ENCODE measurements at places on chromosomes 11 and 22.

- DNase-seq = no peak
These were observed 134.0 kb upstream of the SORL1-AS1 start for GRCh38 chr11:121586750-121587149.

GRCh38 chr11:67371189-67371910 is 2.0 kb downstream of the CLCF1 start:
- DNase-seq = no peak

DNA sequence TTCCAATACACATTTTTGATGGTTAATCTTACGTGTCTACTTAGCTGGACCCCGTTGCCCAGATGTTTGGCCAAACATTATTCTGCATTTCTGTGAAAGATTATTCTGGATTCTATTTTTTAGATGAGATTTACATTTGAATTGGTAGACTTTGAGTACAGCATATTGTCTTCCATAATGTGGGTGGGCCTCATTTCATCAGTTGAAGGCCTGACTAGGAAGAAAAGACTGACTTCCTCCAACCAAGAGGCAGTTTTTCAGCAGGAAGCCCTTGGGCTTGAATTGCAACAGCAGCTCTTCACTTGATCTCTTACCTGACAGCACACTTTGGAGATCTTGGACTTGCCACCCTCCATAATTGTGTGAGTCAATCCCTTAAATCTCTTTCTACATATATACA is 58.7 kb downstream of the FDX1 start:
- DNase-seq = no peak

DNA sequence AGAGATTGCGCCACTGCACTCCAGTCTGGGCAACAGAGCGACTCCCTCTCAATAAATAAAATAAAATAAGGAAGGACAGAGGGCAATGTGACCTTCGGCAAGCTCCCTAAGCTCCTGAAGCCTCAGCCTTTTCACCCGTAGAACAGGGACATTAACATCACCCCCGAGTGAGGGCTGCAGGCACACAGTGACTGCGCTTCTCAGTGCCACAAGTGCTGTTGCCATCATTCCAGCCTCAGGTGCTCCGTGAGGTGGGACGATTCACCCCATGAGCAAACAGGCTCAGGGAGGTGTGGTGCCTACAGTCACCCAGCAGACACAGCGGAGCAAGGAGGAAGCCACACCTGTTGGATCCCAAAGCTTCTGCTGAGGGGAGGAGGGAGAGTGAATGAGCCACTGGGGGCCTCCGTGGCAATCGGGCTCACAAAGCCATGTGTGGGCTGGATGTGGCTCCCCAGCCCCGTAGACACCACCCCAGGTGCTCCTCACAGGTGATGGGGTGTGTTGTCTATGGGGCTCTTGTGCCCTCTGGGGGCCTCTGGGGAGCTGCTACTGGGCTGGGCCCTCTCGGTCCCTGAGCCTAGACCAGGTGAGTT is 9.1 kb upstream of the TCF20 start:
- no peak for DNase-seq

DNA sequence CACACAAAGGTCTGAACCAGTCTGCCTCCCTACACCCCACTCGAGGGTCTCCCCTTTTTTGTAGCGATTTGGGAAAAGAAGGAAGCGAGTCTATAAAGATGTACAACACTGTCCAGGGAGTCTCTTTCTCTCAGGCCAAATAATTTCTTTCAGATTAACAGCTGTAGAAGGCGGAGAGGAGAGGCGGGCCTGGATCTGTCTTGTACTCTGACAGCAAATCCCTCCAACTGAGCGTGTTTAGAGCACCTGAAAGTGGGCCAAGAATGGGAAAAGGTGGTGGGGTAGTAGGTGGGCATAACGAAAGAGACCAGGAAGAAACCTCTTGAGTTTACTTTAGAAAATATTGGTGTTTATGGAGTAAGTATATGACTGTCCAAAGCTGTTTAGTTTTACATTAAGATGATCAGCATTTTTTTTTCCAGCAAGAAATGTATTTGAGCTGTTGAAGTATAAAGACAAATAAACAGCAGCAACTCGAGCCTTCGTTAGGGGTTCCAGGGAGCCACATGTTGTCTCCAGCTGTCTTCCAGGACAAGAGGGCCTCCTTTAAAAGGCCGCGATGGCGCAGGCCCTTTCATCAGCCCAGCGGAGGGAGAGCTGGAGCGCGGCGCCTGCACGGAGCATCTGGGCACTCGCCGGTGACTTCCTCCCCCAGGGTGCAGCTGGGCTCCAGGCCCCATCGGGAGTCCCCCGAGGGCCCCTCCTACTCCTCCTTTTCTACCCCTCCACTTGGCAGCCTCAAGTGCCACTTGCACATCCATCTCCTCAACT is 34.9 kb downstream of the SCUBE1 start:
- DNase-seq = no peak

DNA sequence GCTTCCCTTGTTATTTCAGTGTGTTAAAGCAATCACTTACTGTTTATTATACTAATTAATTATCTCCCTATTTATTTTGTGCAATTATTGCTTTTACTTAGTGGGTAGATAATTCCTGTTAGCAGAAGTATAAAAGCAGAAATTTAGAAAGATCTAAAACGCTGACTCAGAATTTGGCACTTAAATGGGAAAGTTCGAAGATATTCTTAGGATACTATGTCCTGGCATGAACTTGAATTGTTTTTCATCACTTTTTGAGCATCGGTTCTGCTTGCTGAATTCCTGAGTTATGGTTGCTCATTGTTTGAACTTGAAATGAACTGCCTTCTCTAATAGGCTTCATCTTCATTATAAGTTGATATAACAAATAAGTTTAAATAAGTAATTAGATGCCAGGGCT is 325.4 kb downstream of the JRKL start:
- no peak for DNase-seq

DNA sequence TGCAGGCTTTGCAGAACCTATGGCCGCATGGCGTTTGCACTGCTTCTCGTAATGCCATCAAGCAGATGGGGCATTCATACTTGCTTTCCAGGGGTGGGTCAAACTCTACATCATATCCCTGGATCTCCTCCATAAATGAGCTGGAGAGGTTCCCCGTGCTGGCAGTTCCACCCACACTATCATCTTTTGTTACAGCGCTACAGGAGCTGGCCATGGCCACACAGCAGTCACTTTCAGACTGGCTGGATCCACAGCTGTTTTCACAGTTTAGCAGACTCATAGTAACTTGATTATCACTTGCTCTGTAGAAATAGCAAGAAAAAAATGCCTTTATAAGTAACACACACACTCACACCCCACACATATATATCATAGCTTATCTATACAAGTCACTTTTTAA is 8.8 kb downstream of the TRAF6 start:
- DNase-seq = no peak

GRCh38 chr11:17333799-17334586 is 17.6 kb upstream of the NCR3LG1 start:
- no peak for DNase-seq

DNA sequence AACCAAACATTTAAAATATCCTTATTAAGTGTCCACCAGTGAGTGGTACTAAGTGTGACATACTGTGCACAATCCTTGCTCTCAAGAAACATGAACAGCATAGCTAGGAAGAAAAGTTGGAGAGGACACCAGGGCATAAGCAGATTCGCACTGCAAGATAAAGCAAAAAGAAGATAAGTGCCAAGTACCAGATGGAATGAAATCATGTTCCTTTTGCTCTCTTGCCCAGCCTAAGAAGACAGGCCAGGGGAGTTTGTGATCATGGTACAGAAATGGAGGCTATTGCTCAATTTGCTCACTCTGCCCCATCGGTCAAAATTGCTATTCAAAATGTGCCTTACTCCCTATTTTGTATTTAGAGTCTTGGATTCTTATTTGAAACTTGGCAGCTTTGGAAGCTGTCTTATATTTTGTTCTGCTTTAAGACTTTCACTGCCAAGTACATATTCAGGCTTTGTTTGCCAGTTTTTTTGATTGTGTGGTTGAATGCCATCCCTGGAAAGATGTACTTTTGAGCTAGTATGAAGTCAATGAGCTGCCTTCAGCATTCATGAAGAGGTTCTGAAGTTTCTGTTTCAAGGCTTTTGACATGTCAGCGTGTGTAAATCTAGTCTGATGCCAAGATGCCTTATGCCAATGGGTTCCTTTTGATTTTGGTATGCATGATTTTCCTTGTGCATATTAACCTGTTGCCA is 90.3 kb downstream of the PAX6 start:
- DNase-seq = no peak

DNA sequence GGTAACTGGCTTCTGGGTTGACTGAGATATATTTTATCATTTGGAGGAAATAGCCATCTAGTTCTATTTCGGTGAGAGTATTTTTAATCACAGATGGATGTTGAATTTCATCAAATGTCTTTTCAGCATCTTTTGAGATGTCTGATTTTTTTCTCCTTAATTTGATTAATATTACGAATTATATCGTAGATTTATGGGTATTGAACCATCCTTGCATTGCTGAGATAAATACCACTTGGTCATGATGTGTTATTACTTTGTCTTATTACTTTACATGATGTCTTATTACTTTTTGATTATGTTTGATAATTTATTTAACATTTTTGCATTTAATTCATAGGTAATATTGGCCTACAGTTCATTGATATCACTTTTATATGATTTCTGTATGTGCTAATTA is 78.8 kb upstream of the PARVA start:
- DNase-seq = no peak

DNA sequence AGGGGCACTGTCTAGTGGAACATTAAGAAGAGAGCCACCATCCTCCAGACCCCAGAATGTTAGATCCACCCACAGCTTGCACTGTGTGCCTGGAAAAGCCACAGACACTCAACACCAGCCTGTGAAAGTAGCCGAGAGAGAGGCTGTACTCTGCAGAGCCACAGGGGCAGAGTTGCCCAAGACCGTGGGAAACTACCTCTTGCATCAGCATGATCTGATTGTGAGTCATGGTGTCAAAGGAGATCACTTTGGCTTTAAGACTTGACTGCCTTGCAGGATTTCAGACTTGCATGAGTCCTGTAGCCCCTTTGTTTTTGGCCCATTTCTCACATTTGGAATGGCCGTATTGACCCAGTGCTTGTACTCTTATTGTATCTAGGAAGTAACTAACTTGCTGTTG is 115.9 kb upstream of the CCDC179 start:
- no peak for DNase-seq

- DNase-seq = no peak
These were observed 4.0 kb downstream of the DEAF1 start for GRCh38 chr11:690738-691633.

- no peak for DNase-seq
These were observed 8.0 kb downstream of the MTNR1B start for GRCh38 chr11:92977401-92977800.

DNA sequence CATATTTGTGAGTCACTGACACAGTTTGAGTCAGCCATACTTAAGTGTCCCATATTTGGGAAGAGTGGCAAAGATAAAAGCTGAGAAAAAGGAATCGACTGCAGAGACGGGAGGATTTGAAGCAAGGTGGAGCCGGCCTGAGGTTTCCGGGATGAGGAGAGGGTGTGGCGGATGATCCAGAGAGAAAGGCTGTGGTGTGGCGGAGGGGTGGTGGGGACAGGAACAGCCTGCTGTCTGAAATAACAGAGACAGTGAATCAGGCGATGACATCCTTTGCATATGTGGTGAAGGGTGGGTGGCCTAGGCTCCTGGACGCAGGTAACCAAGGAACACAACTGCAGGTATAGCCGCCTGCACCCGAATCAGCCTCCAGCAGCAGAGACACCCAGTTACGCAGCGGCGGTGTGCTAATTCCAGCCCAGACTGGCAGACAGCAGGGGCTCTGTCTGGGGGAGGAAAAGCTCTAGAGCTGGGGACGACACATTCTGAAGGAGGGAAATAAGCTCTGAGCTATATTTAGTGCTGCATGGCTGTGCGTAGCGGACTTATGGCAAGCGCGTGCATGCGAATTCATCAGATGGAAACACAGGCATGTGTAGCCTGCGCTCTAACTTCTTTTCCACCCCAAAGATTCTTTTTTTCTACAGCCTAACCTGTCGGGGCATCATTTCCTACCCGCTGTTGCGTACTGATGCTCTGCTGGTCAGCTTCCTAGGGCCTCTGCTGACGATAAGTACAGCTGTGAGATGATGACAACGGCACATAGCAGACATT is 62.7 kb upstream of the BARX2 start:
- no peak for DNase-seq

DNA sequence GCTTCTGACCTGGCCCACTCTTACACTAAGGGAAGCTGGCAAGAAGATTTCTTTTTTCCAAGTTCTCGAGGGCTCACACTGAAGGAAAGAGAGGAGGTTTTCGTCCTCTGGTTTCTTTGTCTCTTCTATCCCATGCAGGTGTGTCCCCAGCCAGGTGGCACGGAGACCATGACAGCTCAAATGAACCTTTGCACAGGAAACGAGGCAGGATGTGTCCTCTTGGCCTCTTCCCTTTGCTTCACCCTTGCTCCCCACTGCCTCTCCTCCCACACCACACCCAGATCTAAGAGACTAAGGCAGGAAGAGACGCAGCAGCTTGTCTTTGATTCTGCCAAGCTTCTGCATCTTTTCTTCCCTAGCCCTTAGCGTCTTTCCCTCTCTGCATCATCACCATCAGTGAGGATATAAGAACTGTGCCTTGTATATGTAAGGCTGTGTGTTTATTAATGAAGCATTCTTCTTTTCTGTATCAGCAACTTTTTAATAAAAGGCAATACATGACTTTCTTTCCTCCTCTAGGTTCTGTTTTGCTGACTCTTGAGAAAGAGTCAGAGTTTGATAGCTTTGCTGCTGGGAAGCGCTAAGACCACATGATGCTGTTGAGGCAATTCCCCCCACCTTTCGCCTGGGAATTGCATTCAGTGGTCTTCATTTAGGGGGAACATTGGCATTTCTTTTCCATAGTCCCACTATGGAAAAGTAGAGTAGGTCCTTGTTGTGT is 56.0 kb upstream of the PARVA start:
- DNase-seq = no peak

DNA sequence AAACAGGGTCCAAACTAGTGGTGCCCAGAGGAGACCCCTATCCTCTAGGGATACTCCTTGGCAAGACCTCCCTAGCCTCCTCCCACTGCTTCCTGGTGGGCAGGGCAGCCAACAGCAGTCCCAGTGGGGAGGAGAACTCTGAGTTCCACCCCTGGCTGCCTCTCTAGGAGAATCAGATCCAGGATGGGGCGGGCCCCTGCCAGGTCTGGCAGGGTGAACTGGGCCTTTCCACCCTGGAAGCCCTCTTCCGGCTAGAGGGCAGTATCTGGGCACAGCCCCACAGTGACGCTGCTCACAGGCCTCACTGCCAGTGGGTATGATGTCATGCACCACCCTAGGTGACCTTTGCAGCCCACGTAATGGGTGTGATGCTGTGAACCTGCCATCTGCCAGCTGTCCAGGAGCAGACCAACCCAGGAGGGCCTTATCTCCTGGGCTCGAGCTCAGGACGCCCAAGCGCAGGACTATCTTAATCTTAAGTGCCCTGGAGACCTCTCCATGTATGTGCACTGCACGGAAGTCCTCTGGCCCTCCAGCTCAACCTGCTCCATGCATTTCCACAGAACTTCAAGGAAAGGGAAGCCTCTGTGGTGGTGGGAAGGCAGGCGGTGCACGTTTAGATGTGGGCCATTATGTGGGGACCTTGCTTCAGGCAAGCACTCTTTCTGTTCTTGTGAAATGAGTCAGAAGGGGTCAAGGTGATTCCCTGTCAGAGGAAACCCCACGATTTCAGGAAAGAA is 31.8 kb upstream of the FCHSD2 start:
- DNase-seq = no peak
